Fibroblast of the aortic adventitia (primary cell): ENCODE measurements at places on chromosomes 16 and 17.

DNA sequence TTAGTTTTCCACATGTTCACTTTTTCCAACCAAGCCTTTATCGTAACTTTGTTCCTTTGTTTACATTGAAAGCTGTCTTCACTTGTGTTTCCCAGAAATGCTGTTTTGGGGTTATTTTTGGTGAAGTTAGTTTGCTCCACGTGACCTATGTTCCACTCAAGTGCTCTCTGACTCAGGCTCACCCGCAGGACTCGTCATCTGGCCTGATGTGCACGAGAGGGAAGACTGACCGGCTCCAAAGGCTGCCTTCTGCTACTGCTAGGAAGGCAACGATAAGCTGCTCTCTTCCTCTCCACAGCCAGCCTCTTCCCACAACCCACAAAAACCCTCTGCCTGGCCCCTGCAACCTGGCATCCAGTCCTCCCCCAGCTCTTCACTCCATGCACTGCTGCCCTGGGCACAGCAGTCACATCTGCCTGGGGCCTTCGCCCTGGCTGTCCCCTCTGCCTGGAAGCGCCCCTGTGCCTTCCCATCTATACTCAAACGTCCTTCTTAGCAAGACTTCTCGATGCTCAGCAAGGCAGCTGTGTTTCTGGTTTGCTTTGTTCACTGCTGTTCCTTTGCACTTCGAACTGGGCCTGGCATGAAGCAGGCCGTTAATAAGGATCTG lies 28.0 kb downstream of the ZCCHC14 start:
- peak; percentile 98 for DNase-seq

DNA sequence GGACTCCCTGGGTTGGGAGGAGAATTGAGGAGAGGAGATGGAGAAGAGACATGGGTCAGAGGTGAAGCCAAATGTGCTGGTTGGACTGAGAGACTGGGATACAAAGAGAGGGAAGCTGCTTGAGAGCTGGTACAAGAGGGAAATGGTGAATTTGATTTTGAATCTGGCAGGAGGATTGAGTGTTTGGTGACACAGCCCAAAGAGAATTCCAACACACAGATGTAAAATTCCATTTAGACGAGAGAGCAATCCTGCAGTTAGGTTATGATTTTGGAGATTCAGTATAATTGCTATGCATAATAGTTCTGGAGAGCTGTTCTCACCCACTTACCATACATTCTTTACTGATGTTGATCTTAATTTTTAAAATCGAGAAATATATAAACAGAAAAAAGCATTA lies 57.7 kb downstream of the HSD17B2 start:
- DNase-seq: peak; percentile 14

- no peak for DNase-seq
Observed at GRCh38 chr17:59534583-59534982, 30.8 kb upstream of the DHX40 start.

GRCh38 chr16:17568239-17568638 lies 97.5 kb upstream of the XYLT1 start:
- DNase-seq: no peak

DNA sequence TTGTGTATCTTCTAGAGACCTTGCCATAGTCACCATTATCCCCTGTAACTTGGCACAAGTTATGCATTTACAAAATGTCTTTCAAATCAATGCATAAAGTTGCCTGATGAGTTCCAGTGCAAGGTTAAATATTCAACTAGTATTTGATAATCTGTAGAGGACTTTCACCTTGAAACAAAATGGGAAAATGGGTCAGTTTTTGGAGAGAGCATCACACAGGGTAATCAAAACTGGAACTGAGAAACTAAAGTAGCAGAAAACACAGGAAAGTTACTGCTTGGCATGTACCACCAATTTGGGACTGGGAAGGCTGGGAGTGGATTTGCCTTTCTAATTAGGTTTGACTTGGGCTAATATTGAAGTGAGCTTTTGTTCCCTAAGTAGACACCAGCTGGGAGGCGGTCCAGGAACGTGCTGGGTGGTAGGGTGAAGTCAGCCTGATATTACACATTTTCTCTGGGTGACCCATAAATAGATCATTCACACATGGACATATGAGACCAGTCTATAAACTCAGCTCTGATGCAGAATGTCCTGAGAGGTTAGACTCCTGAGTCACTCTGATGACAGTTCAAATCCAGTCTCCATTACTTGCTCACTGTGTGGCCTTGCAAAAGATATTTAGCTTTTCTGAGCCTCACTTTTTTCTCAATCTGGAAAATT lies 152.3 kb downstream of the PCTP start:
- DNase-seq: no peak

GRCh38 chr17:42283241-42284023 lies 4.9 kb upstream of the STAT5A start:
- DNase-seq: no peak

- no peak for DNase-seq
Observed at GRCh38 chr16:54424043-54424451, 137.5 kb upstream of the IRX3 start.

GRCh38 chr16:86158688-86159360 lies 259.9 kb downstream of the IRF8 start:
- DNase-seq: no peak

DNA sequence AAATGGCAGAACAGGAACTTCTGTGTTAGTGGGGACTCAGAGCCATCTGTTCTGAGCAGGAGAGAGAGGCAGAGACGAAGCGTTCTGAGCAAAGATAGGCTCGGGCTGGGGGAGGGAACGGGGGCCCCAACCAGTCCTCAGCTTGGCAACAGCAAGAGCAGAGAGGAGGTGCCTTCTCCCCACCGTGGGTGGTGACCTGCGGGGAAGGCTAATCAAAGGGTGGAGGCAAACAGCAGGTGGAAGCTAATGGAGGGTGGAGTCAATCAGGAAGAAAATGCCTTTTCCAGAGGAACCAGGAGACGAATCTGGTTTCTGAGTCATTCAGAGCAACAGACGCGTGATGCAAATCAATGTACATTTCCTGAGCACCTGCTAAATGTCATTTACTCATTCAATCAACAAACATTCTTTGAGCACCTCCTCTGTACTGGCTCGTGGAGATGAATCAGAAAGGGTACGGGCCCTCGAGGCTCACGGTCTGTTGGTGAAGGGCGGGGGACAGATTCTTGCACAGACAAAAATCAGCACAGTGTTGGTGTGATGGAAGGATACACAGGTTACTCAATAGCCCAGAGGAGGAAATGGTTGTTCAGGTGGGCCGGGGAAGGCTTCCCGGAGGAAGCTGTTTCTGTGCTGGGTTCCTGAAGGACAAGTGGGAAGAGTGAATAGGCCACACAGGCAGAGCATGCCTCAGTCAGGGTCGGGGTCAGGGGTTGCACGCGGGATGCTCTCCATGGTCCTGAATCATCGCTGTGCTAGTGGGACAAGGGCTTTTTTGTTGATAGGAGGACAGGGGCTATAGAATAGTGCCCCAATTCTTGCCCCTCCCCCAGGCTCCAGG lies 5.7 kb upstream of the SPNS2 start:
- DNase-seq: peak; percentile 16

- no peak for DNase-seq
Observed at GRCh38 chr17:74526681-74527080, 4.6 kb downstream of the CD300LB start.

DNA sequence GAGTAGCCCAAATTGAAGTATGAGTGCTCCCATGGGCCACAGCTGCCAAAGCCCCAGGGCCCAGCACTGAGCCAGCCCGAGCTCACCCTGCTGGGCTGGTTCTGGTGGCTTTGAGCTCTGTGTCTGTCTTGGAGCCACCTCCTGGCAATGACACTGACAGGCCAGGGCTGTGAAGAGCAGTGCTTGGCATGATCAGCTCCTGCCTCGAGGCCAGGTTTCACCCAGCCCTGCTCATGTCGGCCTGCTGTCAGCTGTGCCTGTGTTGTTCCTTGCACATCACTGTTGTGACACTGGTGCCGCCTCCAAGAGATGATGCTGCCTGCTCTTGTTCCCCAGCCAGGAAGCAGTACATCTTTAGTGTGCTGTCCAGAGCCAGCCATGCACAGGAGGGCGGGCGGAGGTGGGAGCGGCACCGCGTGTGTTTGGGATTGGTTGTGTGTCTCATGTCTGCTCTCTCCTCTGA lies 26.0 kb downstream of the PLD6 start:
- no peak for DNase-seq
